Stomach (tissue), 19 donors: ENCODE measurements at places on chromosomes 6 and 20. TPM values are rescaled to one million over a fixed set of nuclear protein-coding genes. Genes with fewer than 3 reads are reported as not detected.
A peak's percentile ranks its signal among the peaks of the same experiment; 100 is the strongest.

The CD40 gene
- 2.8 TPM for total RNA-seq

The C6orf58 gene
- total RNA-seq: not detected

The BTN1A1 gene
- not detected for total RNA-seq

The SIRPB1 gene
- not detected for total RNA-seq

The ECT2L gene
- total RNA-seq: not detected

The TMEM181 gene
- 25.4 TPM for total RNA-seq

The TRIM10 gene
- total RNA-seq: 2.3 TPM

The RXRB gene
- 2.9 TPM for total RNA-seq

The PRKN gene
- 19.8 TPM for total RNA-seq

The L3MBTL1 gene
- 25.4 TPM for total RNA-seq

The LIN28B gene
- total RNA-seq: not detected

DNA sequence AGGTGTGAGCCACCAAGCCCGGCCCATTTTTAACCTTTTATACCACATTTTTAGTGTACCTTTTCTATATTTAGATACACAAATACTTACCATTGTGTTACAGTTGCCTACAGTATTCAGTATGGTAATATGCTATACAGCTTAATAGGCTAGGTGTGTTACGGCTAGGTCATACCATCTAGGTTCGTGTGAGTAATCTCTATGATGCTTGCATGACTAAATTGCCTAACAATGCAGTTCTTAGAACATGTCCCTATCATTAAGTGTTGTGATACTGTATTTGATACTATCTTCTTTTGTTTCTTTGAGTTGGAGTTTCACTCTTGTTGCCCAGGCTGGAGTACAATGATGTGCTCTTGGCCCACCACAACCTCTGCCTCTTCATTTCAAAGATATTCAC, 387.7 kb upstream of the SASH1 start:
- no peak for DNase-seq

GRCh38 chr6:142761756-142762155, 183.2 kb downstream of the HIVEP2 start:
- DNase-seq: no peak

- DNase-seq: no peak
These were observed 10.9 kb upstream of the E2F1 start for GRCh38 chr20:33697129-33697528.

DNA sequence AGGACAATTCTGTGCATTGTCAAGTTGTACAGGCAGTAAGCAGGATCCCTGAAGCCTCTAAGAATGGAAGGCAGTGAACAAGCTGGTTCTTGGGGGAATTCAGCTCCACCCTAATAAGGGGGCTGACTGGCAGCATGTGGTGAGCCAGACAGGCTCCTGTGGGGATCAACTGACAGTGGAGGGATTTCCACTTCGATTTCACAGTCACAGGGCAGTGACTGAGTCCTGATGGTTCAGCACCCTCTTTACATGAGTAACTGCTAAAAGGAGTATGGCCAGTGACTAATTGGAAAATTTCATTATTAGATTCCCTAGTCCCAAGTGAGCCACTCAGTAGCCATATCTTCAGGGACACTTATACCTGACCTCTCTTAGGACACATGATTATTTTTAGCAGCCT, 78.4 kb downstream of the NDUFAF5 start:
- DNase-seq: no peak

GRCh38 chr6:132096996-132097395, 145.8 kb upstream of the CCN2 start:
- no peak for DNase-seq

- DNase-seq: no peak
These were observed 94.9 kb upstream of the MTHFD1L start for GRCh38 chr6:150770637-150771036.

- no peak for DNase-seq
These were observed 17.4 kb downstream of the HLA-DOA start for GRCh38 chr6:32991972-32992371.

DNA sequence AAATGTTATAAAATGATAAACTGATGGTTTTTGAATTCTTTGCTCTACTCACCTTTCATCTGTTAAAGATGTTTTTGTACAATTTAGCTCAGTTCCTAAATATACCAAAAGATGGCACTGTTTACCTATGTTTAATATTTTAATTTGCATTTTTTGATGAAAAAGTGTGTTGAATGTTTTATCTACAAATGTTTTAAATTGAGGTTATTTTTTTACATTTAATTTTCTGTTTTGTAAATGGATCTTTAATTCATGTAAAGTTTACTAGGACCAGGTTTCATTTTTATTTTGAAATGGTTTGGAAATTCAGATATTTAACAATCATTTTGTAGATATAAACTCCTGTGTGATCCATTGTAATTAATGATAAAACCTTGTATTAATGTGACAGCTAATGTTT, 30.0 kb downstream of the CDKAL1 start:
- no peak for DNase-seq

GRCh38 chr6:138012682-138013081, 94.5 kb downstream of the PERP start:
- DNase-seq: peak; percentile 55

DNA sequence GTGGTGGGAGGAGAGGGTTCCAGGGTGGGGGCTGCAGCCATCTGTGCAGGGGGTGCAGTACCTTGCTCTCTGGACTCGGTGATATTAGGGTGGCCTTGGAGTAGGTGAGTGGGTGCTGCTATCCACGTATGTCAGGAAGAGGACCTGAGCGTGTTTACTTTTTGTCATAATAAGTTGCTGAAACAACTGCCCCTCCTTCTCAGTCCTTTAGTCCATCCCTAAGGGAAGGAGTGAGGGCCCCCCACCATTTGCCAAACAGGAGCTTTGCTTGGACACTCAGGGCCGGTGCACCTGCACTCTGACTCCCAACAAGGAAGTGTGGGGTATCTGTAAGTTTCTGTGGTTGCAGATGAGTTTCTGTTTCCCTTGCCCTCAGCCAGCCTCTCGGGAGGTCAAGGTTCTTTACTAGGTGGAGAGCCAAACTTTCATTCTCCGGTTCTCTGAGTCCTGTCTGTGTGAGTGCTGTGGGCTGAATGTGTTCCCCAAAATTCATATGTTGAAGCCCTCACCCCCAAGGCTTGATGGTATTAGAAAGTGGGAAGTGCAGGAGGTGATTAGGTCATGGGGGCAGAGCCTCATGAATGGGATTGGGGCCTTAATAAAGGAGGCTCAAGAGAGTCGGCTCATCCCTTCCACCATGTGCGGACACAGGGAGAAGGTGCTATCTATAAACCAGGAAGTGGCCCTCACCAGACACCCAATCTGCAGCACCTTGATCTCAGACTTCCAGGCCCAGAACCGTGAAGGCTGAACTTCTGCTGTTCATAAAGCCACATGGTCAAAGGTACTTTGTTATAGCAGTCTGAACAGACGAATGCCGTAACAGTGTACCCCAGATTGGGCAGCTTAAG, 19.6 kb upstream of the CCR6 start:
- DNase-seq: peak; percentile 51

DNA sequence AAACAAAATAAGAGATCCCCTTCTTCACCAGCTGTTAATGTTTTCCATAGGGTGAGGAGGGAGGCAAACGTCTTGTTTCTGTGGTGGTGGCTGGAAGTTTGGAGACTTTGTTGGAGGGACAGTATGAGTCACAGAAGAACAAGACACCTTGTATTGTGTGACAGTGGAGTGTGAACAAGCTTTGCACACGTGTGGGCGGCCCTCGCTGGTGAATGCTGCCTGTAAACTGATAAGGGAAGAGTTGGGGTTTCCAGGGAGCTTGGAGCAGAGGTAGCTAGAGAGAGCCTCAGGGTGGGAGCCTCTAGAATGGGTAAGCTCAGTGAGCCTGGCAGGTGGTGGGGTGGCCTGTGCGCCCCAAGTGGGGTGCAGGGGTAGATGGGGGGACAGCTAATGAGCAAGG, 78.3 kb downstream of the ZDHHC14 start:
- no peak for DNase-seq

GRCh38 chr6:98832284-98833056, 1.9 kb upstream of the POU3F2 start:
- DNase-seq: no peak

GRCh38 chr6:67814262-67814661, 820.8 kb upstream of the ADGRB3 start:
- DNase-seq: no peak

- DNase-seq: peak; percentile 53
These were observed 69.6 kb upstream of the SMIM28 start for GRCh38 chr6:138307816-138308730.

- no peak for DNase-seq
These were observed 42.8 kb downstream of the SLC35B3 start for GRCh38 chr6:8392569-8392968.

DNA sequence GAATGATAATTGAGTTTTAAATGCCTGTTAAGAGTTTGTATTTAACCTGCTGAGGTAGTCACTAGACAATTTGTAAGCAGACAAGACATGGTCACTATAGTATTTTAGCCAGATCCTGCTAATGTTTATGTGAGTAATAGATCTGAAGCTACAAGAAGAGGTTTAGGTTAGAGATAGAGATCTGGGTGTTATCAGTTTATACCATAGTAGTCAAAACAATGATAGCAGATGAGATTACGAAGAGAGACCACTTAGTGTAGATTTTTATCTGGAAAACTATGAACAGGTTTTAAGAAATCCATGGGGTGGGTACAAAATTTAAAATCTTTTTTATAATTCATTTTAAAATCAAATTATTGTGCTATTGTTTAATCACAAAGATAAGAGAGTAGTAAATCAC, 47.5 kb downstream of the PHIP start:
- no peak for DNase-seq

DNA sequence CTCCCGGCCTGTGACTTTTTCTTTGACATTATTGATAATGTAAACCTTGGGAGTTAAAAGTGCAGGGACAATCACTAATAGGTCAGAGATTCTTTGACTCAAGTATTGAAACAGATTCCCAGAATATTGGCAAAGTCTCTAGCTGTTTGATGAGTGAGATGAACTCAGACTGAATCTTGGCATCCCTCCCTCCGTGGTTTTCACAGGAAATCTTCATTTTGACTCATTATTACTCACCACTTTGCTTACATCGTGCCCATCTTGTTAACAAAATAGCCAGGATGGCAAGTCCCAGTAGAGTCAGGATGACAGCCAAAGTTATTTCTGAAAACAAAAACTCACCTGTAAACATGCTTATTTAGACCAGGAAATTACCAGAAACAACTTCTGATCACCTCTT, 2.0 kb downstream of the TSBP1 start:
- no peak for DNase-seq

- DNase-seq: peak; percentile 89
These were observed at the start of gene VWA7 for GRCh38 chr6:31776989-31777666. VWA7 (minus strand) TSS chr6:31777328; CDS start chr6:31776779, 549 bp downstream.

DNA sequence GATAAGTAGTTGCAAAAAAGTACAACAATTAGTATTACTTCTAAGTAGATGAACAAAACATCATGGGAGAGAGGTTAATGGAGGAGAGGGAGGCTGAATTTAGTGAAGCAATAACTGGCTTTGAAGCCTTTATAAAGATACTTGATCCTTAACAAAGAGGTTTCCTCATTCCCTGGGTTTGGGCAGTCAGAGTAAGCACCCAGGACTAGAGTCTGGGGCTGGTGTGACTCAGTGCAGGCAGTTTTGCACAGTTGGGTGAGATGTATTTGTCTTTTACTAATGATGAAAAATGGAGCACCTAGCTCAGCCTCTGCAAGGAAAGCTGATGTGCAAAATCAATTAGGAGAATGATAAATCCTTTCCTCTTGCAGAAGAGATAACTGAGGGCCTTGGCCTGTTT, 11.8 kb upstream of the OPN5 start:
- DNase-seq: no peak

GRCh38 chr20:35342154-35342769, 50.0 kb upstream of the FAM83C start:
- DNase-seq: no peak

- DNase-seq: no peak
These were observed 1169.2 kb downstream of the GRIK2 start for GRCh38 chr6:102562713-102563112.

DNA sequence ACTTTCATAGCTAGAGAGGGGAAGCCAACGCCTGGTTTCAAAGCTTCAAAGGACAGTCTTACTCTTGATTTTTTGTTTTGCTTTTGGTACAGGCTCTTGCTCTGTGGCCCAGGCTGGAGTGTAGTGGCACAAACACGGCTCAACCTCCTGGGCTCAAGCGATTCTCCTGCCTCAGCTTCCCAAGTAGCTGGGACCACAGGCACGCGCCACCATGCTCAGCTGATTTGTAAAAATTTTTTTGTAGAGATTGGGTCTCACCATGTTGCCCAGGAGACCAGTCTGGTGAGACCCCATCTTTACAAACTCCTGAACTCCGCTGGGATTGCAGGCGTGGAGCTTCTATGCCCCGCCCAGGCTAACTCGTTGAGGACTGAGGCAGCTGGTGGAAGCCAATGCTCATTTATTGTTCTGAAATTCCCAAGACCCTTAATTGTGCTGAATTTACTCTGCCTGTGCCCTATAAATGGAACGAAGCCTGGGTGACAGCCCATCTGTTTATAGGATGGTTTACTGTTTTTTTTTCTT, 18.0 kb downstream of the SRSF3 start:
- DNase-seq: no peak

DNA sequence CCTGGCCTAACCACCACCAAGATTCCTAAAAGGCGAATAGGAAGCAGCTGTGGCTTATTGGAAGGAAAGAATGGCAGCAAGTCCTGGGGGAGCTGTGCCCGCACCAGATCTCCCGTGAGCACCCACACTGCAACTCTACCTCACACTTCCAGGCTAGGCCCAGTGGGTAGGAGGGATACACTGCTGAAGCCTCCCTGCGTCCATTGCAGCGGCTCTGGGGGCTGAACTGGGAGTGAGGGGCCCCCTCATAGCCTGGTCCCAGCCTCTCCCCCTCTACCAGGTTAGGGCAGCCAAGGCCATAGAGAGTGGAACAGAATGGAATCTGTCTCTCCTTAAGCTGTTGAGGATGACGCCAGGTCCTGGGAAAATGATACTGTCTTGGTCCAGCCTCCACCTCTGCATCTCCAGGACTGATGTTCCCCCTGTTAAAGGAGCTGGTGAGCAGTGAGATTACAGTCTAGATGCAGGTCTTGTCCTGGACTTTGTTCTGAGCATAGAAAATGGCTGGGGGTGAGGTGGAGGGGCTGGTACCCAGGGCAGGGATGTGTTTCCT, 11.3 kb downstream of the CNPY3 start:
- no peak for DNase-seq

GRCh38 chr6:90195094-90195829, 101.4 kb downstream of the BACH2 start:
- no peak for DNase-seq

- DNase-seq: no peak
These were observed 63.0 kb upstream of the EYA2 start for GRCh38 chr20:46831633-46832011.

- peak; percentile 29 for DNase-seq
These were observed 63.3 kb downstream of the CD24 start for GRCh38 chr6:106910999-106911949.

DNA sequence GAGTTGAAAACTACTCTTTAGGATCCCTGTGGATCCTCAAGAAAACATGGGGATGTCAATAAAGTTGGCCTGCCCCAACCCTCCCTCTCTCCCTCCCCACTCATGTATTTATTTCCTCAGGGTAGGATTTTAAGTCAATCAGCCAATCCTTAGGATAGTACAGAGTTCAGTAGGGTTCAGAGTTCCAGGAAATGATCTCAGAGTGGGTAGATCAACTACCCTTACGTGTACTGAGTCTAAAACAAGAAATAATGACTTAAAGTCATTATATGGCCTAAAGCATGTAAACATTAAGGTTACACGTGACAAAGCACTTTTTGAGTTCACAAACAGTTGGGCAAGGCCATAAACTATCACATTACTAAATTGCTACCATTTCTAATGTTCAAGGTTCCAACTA, 47.2 kb upstream of the REV3L start:
- no peak for DNase-seq

GRCh38 chr6:14142511-14143223, 25.1 kb downstream of the CD83 start:
- no peak for DNase-seq
